Central memory CD4-positive, alpha-beta T cell (primary cell): ENCODE measurements at places on chromosomes 13 and 19.

GRCh38 chr13:45595965-45596364 lies 19.6 kb downstream of the ERICH6B start:
- DNase-seq, result no peak

- DNase-seq, result peak; percentile 76
Measured at GRCh38 chr19:35901854-35902661, at the start of gene HCST. Gene HCST, plus strand, starts transcription at chr19:35902529. Its CDS starts 65 bp downstream, at chr19:35902594.

- no peak for DNase-seq
Measured at GRCh38 chr13:49348751-49349150, 95.1 kb downstream of the CAB39L start.

- no peak for DNase-seq
Measured at GRCh38 chr13:97797553-97797952, 155.9 kb upstream of the IPO5 start.

DNA sequence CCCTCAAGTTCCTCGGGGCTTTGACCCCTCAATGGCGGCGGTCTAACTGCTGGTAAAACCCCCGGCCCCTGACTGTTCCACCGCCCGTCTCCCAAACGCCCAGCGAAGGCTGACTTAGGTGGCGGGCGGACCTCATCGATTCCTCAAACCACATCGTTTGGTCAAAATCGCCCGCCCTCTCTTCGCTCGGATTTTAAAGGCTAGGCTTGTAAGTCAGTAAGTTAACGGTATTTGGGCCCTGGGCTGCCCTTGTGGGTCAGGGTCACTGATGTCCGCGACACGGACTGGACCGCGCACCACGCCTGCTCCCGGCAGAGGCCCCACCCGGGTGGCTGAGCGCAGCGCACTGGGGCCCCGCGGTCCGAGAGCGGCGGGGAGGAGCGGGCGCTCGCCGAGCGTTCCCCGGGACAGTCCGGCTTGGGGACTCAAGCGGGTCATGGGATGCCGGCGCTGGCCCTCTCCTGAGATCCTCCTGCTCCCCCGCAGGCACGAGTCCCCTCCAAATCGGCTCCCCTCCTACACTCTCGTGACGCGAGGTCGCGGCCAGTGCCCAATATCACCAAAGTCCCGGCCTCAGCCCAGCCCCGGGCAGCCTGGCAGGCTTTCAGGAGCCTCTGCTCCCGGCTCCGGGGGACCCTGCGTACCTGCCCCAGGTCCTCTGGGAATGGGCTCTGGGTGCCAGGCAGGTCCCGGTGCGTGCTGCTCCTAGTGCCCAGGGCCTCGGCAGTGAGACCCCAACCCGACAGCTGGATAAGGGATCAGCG lies 1.0 kb downstream of the FLT1 start:
- no peak for DNase-seq
